Naive thymus-derived CD4-positive, alpha-beta T cell (primary cell): ENCODE measurements at places on chromosomes 13 and 19. TPM values are rescaled to one million over a fixed set of nuclear protein-coding genes. Genes with fewer than 3 reads are reported as not detected.

The MYPOP gene
- polyA plus RNA-seq: 0.15 TPM

The ZSWIM9 gene
- 1.0 TPM for polyA plus RNA-seq

The ZAR1L gene
- not detected for polyA plus RNA-seq

The SULT2A1 gene
- not detected for polyA plus RNA-seq

The PGLYRP1 gene
- polyA plus RNA-seq: not detected
